Neural crest cell (in vitro differentiated cells): ENCODE measurements at places on chromosomes 2 and 18. TPM values are rescaled to one million over a fixed set of nuclear protein-coding genes. Genes with fewer than 3 reads are reported as not detected.

DNA sequence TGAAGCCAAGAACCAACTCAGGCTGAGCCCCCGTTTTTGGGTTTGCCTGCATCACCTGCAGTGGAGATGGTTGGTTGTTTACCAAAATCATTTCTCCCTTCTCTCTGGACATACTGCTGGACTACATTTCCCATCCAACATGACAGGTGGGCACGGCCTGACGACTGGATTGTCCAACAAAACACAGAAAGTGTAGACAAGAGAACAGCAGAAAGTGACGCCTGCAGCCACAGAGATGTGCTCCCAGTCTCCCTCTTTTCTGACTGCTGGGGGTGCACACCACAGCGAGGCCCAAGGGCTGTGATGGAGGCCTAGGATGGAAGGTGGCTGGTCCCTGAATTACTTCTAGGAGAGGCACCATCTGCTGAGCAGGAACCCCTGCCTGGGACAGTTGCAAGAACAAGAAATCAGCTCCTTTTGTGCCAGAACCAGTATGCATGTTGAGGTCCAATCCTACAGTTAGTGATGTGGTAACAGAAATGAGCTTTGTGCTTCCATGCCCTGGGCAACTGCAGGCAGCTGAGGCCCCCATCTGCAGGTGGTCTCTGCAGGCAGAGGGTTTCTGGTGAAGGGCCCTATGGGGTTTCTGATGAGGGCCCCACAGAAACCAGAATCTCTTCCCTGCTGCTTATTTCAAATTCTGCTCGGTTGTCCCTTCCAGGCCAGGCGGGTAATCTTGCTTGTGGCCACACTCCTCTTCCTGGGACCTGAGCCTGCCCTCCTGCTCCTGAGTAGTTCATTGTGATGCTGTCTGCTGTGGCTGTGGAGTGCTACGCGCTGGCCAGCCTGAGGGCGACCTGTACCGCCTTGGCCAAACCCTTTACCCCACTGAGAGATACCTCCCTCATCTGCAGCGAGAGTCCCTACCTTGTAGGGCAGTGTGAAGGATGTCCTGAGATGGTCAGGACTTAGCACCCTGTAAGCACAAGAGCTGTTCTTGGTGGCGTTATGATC is 168.3 kb downstream of the ASB1 start:
- no peak for DNase-seq
- H3K4me3 ChIP-seq, result no peak overlapping the region
- no peaks in the 10 kb centered on the region for H3K36me3 ChIP-seq

DNA sequence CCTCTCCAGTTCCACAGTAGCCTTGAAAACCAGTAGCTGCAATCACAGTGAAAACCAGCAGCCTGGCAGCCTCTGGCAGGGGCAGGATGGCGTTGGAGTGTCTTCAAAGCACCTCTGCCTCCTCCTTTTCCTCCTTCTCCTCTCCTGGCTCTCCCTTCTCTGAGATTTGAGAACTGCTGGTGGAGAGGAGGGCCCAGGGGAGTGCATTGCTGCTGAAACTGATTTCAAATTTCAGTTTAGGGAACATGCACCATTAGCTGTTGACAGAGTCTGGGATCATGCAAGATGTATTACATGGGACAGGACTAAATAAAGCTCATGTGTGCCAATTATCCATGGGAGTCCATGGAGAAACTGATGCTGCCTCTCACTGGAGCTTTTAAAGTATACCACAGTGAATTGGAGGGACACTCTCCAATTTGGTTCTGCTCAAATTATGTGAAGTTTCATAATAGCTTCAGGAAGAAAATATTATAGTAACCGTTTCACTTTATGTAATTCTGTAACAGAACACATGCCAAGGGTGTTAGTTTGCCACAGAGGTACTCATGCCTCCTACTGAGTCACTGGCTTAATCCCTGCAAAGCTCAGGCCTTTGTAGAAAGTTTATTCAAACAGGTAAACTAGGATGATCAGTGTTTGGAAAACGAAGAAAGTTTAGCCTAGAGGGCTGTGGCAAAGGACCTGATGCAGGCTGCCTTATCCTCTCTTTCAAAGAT is 146.1 kb downstream of the PRPF40A start:
- H3K27me3 ChIP-seq, result no peaks in the 10 kb centered on the region
- DNase-seq, result no peak
- no peak overlapping the region for H3K27ac ChIP-seq
- peaks cover 10% of the 10 kb centered on the region for H3K4me1 ChIP-seq
- H3K4me3 ChIP-seq, result no peak overlapping the region
- peaks cover 10% of the 10 kb centered on the region for H3K36me3 ChIP-seq

GRCh38 chr2:1974397-1974796 is 230.1 kb upstream of the PXDN start:
- peaks cover 11% of the 10 kb centered on the region for H3K4me1 ChIP-seq
- no peak overlapping the region for H3K27ac ChIP-seq

- peaks cover 75% of the 10 kb centered on the region for H3K27me3 ChIP-seq
- H3K27ac ChIP-seq, result no peak overlapping the region
- peak overlapping the region; percentile 72 for H3K4me3 ChIP-seq
- peaks cover 26% of the 10 kb centered on the region for H3K36me3 ChIP-seq
- DNase-seq, result no peak
- H3K4me1 ChIP-seq, result peaks cover 22% of the 10 kb centered on the region
Measured at GRCh38 chr2:156322686-156323231, 9.8 kb downstream of the NR4A2 start.

DNA sequence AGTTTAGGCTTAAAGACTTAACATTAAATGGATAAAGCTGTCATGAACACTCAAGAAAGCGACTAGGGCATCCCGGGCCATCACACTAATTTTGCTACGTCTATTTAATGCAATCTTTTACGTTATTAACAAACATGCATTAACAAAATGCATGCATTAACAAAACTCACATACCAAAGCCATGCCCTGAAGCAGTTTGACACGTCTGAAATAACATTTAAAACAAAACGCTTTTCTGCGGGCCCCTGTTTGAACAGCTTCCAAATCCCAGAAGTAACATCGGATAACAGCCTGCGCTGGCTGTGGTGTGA is 458 bp downstream of the B4GALT6 start:
- H3K4me1 ChIP-seq, result peaks cover 57% of the 10 kb centered on the region
- no peak for DNase-seq

- H3K36me3 ChIP-seq, result no peaks in the 10 kb centered on the region
- no peak for DNase-seq
- H3K4me3 ChIP-seq, result no peak overlapping the region
- H3K4me1 ChIP-seq, result no peaks in the 10 kb centered on the region
Measured at GRCh38 chr2:33142810-33143209, 196.1 kb downstream of the LTBP1 start.

GRCh38 chr2:56715683-56716082 is 531.9 kb downstream of the CCDC85A start:
- no peak for DNase-seq
- peaks cover 2% of the 10 kb centered on the region for H3K27me3 ChIP-seq
- no peak overlapping the region for H3K4me3 ChIP-seq
- H3K27ac ChIP-seq, result no peak overlapping the region
- no peaks in the 10 kb centered on the region for H3K4me1 ChIP-seq

DNA sequence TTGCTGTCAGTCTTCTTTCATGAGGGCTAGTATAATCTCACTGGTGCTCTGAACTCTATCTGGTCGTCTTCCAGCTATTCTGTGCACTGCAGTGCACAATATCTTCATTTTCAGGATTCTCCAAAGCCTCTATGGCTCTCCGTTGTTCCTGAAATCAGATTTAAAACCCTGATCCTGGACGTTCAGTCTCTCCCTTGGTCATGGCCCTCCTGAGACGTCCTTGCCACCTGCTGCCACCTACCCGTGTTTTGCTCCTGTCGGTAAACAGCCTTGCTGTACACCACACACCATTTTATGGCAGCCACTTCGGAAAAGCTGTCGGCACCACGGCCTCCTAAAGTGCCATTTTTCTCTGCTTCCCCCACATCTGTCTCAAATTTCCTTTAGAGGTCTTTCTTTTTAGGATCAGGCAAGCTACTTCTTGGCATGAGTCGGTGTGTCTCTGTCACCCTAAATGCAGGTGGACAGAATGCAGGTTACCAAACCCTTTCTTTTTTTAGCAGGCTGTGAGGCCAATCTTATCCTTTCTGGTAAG is 170.0 kb downstream of the HRH4 start:
- DNase-seq, result no peak
- H3K36me3 ChIP-seq, result no peaks in the 10 kb centered on the region
- H3K27me3 ChIP-seq, result peaks cover 5% of the 10 kb centered on the region
- peaks cover 3% of the 10 kb centered on the region for H3K4me1 ChIP-seq
- H3K27ac ChIP-seq, result no peak overlapping the region
- H3K4me3 ChIP-seq, result no peak overlapping the region

DNA sequence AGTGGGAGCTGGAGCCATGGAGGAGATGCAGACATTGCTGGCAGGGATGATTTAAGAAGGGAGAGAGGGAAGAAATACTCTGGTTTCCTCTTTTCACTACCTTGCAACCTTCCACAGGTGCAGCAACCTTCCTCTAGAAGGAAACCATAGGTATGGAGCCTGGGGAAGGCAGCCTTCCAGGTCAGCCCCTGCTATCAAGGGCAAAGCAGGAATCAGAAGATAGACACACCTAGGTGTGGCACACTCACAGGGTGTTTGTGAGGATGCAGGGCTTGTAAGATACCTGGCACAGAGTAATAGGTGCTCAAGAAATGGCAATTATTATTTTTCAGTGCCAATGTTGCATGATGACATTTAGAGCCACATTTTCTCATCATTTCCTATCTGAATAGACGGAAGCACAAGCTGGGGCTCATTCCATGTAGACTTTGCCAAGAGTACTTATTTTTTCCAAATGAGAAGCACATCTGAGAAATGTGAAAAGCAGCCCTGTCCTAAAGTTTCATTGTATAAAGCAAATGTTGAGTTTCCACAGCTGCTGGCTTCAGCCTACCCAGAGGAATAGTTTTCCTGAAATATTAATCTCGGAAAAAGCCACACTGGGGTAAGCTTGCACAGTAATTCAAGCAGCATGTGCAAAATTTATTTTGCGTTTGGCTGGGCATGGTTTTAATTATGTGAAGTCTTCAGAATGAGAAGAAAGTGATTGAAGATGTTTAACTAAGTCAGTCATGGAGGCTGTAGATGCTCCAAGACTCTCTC is 20.6 kb downstream of the EVA1A start:
- peaks cover 2% of the 10 kb centered on the region for H3K4me1 ChIP-seq
- H3K27me3 ChIP-seq, result no peaks in the 10 kb centered on the region
- DNase-seq, result no peak

DNA sequence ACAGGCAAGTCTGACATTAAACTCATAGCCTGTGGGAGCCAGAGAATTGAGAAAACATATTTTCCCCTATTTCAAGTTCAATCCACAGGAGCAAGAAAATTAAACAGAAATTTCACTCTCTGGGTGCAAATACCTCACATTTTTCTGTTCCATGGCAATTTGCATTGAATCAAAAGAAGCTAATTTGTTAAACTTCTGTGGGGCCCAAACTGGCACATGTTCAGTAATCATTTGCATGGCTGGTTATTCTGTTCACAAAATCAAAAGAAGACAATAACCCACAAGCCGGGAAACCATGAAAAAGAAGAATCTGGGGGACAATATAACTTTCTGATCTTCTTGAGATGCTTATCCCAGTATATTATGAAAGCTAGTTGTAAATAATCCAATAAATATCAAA is 363.1 kb downstream of the LRP1B start:
- H3K27me3 ChIP-seq, result no peaks in the 10 kb centered on the region
- no peaks in the 10 kb centered on the region for H3K4me1 ChIP-seq
- no peaks in the 10 kb centered on the region for H3K36me3 ChIP-seq
- no peak overlapping the region for H3K27ac ChIP-seq
- H3K4me3 ChIP-seq, result no peak overlapping the region

DNA sequence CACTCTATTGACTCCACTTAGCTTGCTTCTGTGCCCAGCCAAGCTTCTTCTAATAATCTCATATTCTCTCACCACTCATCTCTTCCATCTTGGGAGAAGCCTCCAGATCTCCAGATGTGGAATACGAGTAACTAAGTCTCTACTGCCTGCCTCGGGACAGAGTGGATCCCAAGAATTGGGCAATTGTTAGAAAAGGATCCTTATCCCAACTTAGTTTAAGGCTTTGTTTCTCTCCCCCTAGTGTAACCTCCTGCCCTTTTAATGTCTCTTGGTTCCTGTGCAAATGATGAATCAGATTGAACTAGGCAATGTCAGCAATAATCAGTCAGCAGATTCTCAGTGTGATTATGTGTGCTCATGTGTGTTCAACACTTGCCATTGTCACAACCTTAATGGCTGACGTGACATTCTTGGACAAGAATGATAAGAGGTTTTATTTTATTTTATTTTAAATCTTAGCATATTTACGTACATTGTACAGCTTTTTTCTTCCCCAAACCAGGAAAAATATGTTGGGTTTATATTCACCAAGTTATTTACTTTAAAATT is 59.7 kb downstream of the MYO3B start:
- DNase-seq, result no peak
- no peaks in the 10 kb centered on the region for H3K36me3 ChIP-seq
- peaks cover 2% of the 10 kb centered on the region for H3K27me3 ChIP-seq

GRCh38 chr18:68489013-68489792 is 225.7 kb downstream of the TMX3 start:
- no peaks in the 10 kb centered on the region for H3K27me3 ChIP-seq
- H3K36me3 ChIP-seq, result no peaks in the 10 kb centered on the region
- peaks cover 6% of the 10 kb centered on the region for H3K4me1 ChIP-seq
- no peak overlapping the region for H3K27ac ChIP-seq
- DNase-seq, result no peak

- H3K27me3 ChIP-seq, result peaks cover 11% of the 10 kb centered on the region
- H3K36me3 ChIP-seq, result peaks cover 6% of the 10 kb centered on the region
- DNase-seq, result no peak
- H3K27ac ChIP-seq, result no peak overlapping the region
Measured at GRCh38 chr2:129565551-129566109, 413.8 kb upstream of the RAB6C start.

The SP5 gene
- 3.5 and 6.4 TPM in 2 replicates for total RNA-seq

The PTPRN gene
- total RNA-seq, result 3.2 and 4.1 TPM in 2 replicates
